ENCODE measurements at places on chromosomes 5 and 9. TPM values are rescaled to one million over a fixed set of nuclear protein-coding genes. Genes with fewer than 3 reads are reported as not detected.

DNA sequence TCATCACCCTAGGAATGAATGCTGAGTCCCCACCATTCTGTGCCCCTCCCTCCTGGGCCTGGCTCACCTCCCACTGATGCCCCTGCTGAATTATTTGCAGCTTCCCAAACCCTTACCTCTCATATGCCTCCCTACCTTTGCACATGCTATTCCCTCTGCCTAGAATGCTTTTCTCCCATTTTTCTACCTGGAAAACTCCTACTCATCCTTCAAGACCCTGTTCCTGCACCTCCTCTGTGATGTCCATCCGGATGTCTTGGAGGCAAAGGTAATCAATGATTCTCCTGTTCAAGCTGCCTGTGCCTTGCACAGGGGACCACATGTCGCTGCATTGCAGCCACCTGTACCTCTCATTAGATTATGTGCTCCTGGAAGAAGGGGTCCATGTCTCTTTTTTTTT is 104.8 kb upstream of the LMX1B start:
- DNase-seq: no peak

DNA sequence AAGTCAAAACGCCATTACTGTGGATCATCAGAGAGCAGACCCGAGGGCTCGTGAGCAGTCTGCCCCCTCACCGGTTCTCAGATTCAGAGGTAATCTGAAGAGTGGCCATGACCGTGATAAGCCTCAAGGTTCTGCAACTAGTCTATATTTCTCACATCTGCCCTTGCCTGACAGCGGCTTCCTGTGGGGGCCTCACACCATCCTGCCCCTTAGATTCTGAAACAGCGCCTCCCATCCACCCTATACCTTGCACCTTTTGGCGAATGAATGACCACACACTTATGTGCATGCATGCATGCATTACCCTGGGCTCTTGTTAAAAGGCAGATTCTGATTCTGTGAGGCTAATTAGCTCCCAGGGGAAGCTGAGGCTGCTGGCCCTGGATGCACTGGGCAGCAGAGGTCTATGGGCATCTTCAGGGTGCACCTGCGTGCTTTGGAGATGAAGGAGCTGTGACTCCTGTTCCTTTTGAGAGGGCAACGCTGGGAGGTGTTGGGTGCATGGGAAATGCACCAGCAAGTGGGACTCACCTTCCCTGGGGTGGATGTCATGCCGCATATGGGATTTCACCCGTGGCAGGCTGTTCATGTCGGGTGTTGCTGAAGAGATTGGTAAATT is 7.8 kb upstream of the GADD45G start:
- DNase-seq: no peak

ITGA2 gene
- 3.5 TPM for total RNA-seq

GALT gene
- total RNA-seq: 68.9 TPM
